NCI-H1092 (cell line): ENCODE measurements at places on chromosomes 6 and 20.

DNA sequence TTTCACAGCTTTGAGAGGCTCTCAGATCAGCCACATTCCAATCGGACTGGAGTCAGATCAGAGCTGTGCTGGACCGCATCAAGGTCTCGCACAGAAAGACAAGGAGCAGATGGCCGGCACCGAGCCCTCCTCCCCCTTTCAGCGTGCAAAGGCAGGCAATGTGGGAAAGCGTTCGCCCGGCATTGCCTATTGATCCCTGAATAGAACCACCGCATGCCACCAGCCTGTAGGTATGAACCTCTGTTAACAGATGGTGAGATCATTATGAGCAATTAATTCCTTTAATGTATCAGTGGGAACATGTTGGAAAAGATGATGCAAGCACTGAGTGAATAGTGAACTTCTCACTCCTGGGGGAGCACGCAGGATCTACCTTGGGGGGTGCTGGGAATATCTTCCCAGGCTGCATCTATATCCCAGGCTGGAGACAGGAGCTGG is 117.5 kb upstream of the ID4 start:
- DNase-seq: no peak

DNA sequence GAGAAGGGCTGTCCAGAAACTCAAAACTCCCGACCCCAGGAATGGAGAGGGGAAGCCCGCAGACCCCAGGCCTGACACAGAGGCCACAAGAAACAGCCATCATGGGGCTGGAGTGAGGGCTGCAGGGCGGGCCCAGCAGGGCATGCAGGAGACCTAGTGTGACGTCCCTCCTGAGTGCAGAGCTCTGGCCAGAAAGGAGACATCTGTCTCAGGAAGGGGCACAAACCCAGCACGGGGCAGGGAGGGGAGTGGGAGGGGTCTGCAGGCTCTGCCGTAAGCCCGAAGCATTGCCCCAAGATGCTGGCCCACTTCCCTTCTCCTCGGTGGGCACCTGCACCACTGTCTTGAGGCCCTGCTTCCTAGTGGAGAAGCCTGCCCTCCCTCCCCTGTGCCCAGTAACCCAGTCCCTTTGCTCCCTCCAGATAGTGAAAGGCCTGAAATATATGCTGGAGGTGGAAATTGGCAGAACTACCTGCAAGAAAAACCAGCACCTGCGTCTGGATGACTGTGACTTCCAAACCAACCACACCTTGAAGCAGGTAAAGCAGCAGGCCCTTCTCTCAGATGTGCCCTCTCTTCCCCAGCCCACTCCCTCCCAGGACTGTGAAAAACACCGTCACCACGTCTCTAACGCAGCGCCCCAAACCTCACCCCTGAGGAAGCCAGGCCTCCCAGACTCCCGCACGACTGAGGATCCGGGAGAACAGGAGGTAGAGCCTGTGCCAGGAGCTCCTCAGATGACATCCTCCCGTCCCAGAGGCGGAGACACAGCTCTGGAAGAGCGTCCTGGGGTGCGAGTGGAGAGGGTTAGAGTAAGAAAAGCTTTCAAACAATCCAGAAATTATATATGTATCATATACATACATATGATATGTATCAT is 9.7 kb downstream of the CST7 start:
- DNase-seq: no peak

- DNase-seq: no peak
Observed at GRCh38 chr6:169215201-169215681, 38.4 kb downstream of the THBS2 start.

- DNase-seq: no peak
Observed at GRCh38 chr6:35299674-35300073, 2.1 kb downstream of the DEF6 start.

GRCh38 chr6:106547601-106548453 is 81.5 kb downstream of the RTN4IP1 start:
- no peak for DNase-seq

GRCh38 chr6:40439026-40439800 is 148.0 kb downstream of the LRFN2 start:
- no peak for DNase-seq

DNA sequence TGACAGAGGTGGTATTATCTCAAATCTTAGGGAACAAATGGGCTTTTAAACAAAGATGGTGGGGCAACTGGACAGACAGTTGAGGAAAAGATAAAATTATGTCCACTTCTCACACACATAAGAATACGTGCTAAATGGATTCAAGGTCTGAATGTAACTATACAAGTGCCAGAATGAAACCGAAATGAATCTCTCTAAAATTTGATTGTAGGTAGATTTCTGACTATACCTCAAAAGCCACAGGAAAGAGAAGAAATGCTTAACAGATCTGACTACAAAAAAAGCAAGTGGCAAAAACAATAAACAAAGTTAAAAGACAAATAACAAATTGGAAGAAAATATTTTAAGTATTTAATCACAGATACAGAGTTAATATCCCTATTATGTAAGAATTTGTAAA is 182.7 kb upstream of the OLIG3 start:
- DNase-seq: no peak

- DNase-seq: peak; percentile 31
Observed at GRCh38 chr6:75244063-75244584, 523 bp upstream of the COX7A2 start.

DNA sequence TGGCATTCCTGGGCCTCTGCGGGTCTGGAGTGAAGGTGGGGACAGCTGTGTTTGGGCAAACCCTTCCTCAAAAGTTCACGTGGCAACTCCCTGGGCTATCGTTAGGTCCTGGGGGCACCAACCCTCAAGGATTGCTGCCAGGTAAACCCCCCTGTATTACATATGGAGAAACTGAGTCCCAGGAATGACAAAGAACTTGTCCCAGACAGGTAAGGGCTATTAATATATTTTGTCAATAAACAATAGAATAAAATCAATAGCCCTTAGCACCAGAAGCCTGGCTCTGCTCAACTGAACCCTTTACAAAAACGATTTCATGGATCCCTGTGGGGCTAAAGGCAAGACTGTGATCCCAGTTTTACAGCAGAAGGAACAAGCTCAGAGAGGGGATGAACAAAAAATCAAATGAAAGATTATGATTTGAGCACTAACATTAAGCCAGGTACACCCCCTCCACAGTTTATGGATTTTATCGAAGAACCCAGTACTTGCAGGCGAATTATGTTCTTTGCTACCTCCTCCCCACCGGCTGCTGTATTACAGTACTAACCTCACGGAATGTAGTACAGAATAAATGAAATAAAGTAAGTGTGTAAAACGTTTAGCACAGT is 2.7 kb downstream of the ID1 start:
- DNase-seq: no peak

GRCh38 chr20:54661880-54662465 is 186.6 kb downstream of the DOK5 start:
- no peak for DNase-seq

DNA sequence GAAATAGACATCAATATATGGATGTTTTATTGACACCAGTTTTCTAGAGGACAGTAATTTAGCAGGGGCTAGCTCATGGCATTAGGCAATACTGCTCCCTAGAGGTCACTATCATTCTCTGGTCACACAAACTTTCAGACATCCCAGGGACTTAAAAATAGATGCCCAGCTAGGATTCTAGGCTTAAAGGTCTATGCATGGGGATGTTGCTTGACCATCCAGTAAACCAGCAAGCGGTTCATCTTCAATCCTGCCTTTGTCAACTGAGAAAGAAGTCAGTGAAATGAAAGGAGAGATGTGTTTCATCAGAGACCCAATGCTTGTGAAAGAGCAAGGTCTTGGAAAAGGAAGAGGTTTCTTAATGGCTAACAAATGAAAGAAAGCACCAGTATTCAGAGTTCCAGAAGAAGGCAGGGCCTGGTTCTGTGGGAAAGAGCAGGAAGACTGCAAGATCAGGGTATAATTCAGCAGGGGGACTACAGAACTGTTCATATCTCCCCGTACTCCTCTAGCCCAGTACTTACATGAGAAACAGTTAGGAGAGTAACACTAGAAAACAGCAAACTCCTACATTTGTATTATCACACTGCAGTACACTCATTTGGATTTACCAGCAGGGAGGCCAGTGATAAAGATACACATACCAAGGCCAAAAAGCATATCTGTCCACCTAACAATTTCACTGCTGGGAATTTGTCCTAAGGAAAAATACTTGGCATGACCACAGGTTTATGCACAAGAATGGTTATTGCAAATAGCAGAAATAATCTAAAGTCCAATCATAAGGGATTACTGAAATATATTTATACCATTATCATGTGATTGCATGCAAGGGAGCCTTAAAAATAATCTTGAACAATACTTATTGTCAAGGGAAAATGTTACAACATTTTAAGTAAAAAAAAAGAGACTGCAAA is 151.4 kb upstream of the LAMA2 start:
- no peak for DNase-seq

GRCh38 chr6:40894962-40895799 is 143.8 kb downstream of the UNC5CL start:
- no peak for DNase-seq

GRCh38 chr6:25862199-25862598 is 11.8 kb downstream of the SLC17A3 start:
- DNase-seq: no peak
